Naive thymus-derived CD4-positive, alpha-beta T cell (primary cell): ENCODE measurements at places on chromosomes 5 and 9.

DNA sequence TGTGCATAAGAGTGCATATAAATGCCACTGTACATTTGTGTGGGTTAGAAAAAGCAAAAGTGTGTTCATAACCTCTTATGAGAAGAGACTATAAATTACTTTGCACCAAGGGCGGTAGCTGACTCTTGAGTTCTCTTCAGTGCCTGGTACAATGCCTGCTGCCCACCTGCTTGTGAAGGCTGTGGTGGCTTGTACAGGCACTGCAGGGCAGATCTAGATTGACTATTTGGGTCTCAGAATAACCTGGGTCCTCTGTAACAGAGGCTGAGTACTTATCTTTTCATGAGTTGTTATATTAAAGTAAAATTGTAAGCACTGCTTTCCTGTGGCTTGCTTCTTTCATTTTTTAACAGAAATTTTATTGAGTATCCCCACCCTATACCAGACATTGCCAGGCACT lies 22.8 kb downstream of the LMNB1 start:
- no peak for DNase-seq

GRCh38 chr5:79062436-79062835 lies 7.0 kb downstream of the DMGDH start:
- DNase-seq = no peak

- no peak for DNase-seq
Measured at GRCh38 chr5:175627739-175628138, 30.1 kb upstream of the HRH2 start.

- no peak for DNase-seq
Measured at GRCh38 chr9:13432904-13433303, 153.4 kb upstream of the MPDZ start.

DNA sequence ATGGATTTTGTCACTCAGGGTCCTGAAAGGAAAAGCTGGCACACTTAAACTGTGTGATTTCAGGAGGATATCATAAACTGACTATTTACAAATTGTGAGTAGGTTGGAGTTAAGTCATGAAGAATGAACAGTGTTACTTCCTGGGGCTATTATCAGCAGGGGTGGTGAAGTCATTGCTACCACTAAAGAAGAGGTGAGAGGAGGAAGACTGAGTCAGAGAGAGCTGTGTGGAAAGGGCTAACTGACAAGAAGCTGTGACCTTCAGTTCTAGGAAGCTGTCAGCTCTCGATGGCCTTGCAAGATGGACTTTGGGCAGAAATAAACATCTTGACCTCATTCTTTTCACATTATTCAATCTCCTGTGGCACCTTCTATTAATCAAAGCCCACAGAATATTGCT lies 72.3 kb upstream of the STARD4 start:
- DNase-seq = no peak

DNA sequence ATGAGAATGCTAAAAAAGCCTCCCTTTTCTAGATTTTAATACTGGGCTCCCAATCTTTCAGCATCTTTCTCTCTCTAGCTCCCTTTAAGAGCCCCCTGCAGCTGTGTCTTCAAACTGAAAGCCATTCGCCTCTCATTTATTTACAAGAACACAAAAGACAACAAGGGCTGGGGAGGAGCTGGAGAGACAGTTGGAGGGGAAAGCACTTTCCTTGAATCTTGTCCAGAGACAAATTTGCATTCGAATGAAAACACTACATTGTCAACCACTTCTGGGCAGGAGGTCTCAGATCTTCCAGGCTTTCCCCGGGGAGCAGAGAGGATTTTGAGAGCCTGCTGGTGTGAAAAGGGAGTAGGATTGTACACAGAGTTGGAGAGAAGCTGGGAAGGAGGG lies 518.3 kb downstream of the CTNND2 start:
- no peak for DNase-seq

GRCh38 chr9:128911529-128912035 lies 9.2 kb upstream of the PHYHD1 start:
- no peak for DNase-seq

DNA sequence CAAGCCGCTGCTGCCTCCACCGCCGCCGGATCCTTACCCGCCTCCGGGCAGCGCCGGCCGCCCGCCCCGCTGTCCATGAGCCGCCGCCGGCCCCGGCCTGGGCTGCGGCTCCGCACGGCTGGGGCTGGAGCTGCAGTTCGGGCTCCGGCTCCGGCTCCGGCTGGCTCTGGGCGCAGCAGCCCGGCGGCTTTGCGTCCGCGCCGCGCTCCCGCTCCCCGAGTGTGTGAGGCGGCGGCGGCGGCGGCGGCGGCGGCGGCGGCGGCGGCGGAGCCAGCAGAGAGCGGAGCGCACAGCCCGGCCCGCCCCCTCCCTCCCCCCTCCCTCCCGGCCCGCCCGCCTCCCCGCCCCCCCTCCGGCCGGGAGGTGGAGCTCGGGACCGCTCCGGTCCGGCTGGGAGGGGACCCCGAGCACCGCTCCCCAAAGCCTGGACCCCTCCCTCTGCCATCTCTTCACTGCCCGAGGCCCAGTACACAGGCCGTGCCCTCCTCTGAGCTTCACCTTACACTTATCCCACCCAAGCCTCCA lies at the start of gene PCDH1:
PCDH1 (minus strand) TSS at position 225 of the 525 bp plus-strand sequence; CDS start at position 77, 148 bp downstream.
- DNase-seq = no peak

GRCh38 chr5:84564321-84565075 lies 179.8 kb upstream of the EDIL3 start:
- DNase-seq = no peak

DNA sequence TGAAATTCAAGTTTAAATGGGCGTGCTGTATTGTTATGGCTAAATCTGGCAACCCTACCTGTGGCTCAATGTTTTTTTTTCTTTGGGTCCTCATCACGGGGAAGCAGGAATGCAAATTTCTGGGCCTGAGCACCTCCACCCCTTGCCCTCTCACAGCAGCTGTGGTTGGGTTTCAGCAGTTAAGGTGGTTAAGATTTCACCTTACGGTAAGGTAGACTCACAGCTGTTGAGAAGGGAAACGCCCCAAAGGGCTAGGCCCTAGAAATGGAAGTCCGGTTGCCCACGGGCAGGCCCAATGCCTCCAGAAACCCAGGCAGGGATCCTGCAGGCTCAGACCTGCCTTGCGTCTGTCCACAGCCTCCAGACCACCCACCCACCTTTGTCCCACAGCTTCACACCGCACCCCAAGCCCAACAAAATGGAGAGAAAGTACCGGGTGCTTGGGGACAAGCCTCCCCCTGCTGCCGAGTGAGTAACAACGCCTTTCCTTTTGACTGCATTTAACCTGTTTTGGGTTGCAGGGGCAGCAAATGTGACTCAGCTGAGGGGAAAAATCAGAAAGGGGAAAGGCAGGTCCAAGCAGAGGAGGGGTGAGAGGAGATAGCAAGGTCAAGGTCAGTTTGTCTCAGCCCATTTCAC lies 48.1 kb upstream of the TDRD7 start:
- no peak for DNase-seq

GRCh38 chr9:131312822-131313770 lies 23.6 kb downstream of the PLPP7 start:
- no peak for DNase-seq

- DNase-seq = no peak
Measured at GRCh38 chr5:32496104-32496503, 51.6 kb upstream of the ZFR start.

- DNase-seq = no peak
Measured at GRCh38 chr5:1349246-1349645, 4.3 kb upstream of the CLPTM1L start.

DNA sequence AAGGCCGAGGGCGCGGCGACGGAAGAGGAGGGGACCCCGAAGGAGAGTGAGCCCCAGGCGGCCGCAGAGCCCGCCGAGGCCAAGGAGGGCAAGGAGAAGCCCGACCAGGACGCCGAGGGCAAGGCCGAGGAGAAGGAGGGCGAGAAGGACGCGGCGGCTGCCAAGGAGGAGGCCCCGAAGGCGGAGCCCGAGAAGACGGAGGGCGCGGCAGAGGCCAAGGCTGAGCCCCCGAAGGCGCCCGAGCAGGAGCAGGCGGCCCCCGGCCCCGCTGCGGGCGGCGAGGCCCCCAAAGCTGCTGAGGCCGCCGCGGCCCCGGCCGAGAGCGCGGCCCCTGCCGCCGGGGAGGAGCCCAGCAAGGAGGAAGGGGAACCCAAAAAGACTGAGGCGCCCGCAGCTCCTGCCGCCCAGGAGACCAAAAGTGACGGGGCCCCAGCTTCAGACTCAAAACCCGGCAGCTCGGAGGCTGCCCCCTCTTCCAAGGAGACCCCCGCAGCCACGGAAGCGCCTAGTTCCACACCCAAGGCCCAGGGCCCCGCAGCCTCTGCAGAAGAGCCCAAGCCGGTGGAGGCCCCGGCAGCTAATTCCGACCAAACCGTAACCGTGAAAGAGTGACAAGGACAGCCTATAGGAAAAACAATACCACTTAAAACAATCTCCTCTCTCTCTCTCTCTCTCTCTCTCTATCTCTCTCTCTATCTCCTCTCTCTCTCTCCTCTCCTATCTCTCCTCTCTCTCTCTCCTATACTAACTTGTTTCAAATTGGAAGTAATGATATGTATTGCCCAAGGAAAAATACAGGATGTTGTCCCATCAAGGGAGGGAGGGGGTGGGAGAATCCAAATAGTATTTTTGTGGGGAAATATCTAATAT lies 58.1 kb downstream of the BASP1 start:
- DNase-seq = no peak

DNA sequence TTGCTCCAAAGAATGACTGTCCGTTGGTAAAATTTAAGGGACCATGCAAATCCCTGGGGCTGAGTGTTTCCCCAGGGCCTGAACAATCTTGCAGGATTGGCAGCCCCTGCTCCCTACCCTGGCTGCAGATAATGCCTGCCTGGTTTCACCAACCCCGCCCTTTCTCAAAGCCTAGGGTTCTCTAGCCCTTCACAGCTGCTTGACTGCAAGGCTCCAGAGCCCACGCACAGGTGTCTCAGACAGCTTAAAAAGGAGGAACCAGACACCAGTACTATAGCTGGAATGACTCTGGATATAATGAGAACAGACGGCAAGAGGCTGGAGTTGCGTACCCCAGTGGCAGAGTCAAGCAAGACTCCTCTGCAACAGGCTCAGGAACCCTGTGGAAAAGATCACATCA lies 25.2 kb upstream of the TNIP1 start:
- no peak for DNase-seq

DNA sequence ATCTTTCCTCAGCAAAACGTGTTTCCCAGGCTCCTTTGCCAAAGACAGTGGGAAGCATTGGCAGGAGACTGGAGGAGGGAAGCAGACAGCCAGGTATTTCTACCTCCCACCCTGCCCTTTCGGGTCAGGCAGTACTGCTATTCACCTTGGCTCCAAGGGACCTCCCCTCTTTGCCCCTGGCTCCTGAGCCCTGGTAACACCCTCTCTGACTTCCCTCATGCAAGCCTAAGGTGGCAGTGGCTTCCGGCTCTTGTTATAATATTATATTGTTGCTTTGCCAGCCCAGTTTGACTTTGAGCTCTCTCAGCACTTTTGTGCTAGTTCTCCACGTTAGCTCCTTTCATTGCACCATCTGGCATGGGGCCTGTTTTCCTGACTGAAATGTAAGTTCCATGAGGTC lies 81.6 kb upstream of the IFNK start:
- no peak for DNase-seq

- no peak for DNase-seq
Measured at GRCh38 chr9:20722221-20722620, 38.2 kb downstream of the FOCAD start.

- peak; percentile 31 for DNase-seq
Measured at GRCh38 chr5:87020099-87020934, 247.4 kb upstream of the RASA1 start.

DNA sequence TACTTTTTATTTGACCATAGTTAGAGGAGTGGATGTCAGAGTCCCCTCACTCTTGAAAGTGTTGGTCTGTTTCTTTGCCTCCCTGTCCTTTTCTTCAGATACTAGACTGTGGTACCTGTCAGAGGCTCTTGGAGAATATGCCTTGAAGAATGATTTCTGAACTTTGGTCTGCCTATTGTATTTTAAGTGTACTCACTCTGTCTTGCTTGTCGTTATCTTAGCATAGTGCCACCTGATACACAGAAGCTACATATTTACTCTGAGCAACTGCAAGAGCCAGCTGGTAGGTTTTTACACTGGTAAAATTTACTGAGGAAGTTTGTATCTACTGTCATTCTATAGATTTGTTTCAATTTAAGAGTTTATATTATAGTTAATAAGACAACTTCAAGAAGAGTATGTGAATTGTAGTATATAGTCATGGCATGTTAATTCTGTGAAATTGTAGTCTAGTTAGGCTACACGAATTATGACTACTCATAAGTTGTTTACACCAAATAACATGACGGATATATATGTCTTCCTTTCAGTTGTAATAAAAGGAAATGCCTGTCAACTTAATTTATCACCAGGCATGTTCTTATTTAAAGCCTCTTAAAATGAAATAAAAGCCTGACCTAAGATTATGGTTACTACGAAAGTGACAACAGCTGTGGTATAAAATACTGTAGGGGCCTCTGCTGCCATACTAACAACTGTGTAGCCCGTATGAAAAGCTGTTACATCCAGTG lies 201.7 kb downstream of the KDM4C start:
- no peak for DNase-seq

- DNase-seq = no peak
Measured at GRCh38 chr5:136120529-136120928, 12.1 kb upstream of the SMAD5 start.

DNA sequence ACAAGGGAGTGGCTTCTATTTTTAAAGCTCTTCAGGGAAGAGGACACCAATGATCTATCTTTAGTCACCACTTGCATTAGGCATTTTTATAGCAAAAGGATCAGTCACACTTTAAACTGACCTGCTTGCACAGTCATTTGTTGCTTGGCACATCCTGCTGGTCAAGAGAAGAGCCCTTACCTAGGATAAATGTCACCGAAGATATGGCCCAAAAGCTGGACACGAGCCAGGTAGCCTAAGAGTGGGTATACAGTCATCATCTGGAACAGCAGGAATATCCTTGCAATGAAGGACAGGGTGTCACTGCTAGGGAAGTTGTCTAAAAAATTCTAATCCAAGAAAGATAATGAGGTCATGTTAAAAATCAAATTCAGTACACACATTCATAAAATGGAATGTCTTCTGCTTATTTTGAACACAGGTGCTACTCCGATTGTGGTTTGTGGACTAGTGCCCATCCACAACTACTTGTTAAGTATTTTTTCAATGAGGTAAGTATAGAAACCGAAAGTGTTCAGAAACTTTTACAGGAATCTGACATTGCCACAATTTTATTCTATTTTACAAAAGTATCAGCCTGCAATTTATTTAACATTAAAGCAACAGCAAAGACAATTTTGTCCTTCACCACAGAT lies 78.4 kb downstream of the SLC38A9 start:
- DNase-seq = no peak

DNA sequence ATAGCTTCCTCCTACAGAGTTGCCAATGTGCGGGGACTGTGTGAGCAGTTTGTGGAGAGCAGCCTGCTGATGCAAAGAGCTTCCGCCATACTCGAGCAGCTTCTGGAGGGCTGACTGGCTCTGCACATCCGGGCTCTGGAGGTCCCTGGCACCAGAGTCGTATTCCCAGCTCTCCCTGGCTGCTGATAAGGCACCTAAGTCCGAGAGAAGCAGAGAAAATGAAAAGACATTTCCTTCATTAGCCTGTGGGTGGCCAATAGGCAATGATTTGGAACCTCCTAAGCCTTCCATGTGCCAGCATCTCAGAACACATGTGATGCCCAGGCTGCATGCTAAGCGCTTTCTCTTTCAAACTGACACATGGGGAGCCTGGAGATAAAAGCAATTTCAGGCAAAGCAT lies 94.3 kb downstream of the TSSK1B start:
- no peak for DNase-seq

GRCh38 chr5:52786949-52787599 lies 642 bp upstream of the ITGA1 start:
- peak; percentile 39 for DNase-seq
